ENCODE measurements at places on chromosomes 5 and 9. TPM values are rescaled to one million over a fixed set of nuclear protein-coding genes. Genes with fewer than 3 reads are reported as not detected.

- peaks cover 16% of the 10 kb centered on the region for H3K4me1 ChIP-seq
- H3K36me3 ChIP-seq = no peaks in the 10 kb centered on the region
- H3K27me3 ChIP-seq = no peaks in the 10 kb centered on the region
- H3K4me3 ChIP-seq = peak within 1 kb of the TSS; percentile 89
- peak; percentile 66 for DNase-seq
These were observed at the start of gene SLC35D2 for GRCh38 chr9:96383165-96383942. TSS of gene SLC35D2 (minus strand) at chr9:96383711. CDS start at chr9:96383634, 77 bp downstream.

DNA sequence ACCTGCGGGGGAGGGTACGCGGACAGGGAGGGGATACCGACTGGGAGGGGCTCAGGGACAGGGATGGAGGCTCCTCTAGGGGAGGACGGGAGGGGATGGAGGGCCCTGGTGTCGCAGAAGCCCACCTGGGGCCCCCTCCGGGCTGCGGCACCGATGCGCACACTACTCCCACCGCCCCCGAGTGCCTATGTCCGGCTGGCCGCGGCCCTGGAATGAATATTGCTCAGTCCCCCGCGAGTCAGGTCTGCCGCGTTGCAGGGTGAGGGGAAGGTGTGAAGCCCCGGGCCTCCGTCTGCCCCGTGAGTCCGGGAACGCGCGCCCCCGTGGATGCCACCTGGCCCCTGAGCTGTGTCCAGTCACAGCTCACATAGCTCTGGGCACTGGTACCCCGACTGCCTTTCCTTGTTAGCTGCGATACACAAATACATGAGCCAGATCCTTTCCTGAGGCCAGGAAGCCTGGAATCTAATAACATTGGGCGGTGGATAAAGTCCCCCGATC is 44.5 kb upstream of the PRSS3 start:
- no peaks in the 10 kb centered on the region for H3K36me3 ChIP-seq
- no peak overlapping the region for H3K27ac ChIP-seq
- peaks cover 49% of the 10 kb centered on the region for H3K27me3 ChIP-seq
- DNase-seq = no peak

DNA sequence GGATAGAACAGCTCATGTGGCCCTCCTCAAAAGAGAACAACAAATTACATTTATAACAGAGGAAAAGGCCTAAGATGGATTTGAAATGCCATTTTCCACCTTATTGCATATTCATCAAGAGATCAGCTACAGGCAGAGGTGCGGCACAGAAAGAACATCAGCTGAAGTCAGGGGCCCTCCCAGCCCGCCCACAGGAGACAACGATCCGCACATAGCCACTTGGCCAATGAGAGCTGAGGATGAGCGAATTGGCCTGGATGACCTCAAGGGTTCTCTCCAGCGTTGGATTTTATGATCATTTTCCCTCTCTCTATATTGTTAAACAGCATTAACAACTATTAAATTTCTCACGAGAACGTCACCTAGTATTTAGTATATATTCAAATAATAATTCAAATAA is 97.6 kb downstream of the GNAQ start:
- DNase-seq = no peak
- H3K4me3 ChIP-seq = no peak overlapping the region
- no peaks in the 10 kb centered on the region for H3K36me3 ChIP-seq
- no peak overlapping the region for H3K27ac ChIP-seq
- H3K4me1 ChIP-seq = no peaks in the 10 kb centered on the region
- H3K27me3 ChIP-seq = no peaks in the 10 kb centered on the region

DNA sequence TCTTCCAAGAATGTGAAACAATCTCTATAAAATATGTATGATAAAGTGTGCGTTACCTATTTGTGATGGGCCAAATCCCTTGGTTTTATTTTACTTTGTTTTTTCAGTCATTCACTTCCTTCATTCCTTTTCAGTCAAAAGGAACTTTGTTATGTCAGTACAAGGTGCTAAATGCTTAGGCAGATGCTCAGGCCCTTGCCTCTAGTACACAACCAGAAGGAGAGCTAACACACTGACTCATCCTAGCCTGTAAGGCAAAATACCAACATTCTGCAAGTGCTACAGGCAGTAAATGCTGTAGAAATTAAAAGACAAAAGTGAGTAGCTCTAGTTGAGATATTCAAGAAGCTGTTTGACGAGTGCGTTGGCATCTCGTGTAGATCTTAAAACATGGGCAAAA is 49.4 kb downstream of the TRPM6 start:
- no peaks in the 10 kb centered on the region for H3K4me1 ChIP-seq
- no peak for DNase-seq
- no peaks in the 10 kb centered on the region for H3K36me3 ChIP-seq

EGR1 gene
- 130 TPM for total RNA-seq

PDCD1LG2 gene
- 2.2 TPM for total RNA-seq

DNA sequence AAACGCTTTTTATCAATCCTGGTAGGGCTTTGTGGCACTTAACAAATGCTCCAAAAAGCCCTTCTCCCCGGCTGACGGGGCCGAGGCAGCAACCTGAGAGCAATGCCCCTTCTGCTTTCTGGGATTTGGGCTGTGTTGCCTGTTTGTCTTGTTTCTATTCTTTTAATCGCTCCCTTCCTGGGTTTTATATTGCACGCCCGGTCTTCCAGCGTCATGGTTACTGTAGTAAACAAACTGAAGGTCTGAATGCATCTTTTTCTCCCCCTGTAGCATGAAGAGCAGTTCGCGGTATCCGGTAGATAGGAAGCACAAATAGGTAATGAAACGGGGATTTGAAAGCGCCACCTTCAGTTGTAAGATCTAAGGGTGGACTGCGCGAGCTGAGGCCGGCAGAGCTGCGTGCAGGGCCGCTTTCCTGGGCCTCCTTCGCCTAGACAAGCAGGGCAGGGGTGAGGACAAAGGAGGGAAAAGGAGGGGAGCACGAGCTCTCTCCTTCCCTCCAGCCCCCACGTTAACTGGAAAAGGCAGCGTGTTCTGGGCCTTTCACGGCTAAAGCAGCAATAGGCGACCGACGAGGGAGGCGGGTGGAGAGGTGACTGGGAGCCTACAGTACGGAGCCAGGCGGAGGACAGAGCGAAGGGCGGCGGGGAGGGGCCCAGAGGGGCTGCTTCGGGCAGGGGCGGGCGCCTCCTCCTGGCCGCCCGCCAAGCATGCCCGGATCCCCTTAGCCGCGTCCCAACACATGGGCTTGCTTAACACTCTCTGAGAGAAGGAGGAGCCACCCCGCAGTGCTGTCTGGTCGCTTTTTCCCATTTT is 49.3 kb upstream of the ZNF366 start:
- DNase-seq = peak; percentile 82
- no peaks in the 10 kb centered on the region for H3K36me3 ChIP-seq
- H3K27me3 ChIP-seq = no peaks in the 10 kb centered on the region
- H3K4me1 ChIP-seq = peaks cover 30% of the 10 kb centered on the region

GRCh38 chr9:108316630-108317029 is 539.2 kb downstream of the ACTL7B start:
- no peak overlapping the region for H3K4me3 ChIP-seq
- no peaks in the 10 kb centered on the region for H3K27me3 ChIP-seq
- no peaks in the 10 kb centered on the region for H3K4me1 ChIP-seq
- no peak overlapping the region for H3K27ac ChIP-seq
- no peak for DNase-seq

DNA sequence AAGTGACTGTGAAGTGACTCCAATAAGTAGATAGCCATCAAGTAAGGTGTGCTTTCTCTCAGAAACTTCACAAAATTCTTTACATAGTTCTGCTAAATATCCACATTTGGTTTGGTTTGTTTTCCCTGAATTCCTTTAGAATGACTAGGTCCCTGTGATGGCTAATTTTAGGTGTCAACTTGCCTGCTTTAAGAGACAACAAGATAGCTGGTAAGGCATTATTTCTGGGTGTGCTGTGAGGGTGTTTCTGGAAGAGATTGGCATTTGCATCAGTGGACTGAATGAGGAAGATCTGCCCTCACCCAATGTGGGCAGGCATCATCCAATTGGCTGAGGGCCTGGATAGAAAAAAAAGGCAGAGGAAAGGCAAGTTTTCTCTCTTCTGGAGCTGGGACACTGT is 8.3 kb upstream of the PTBP3 start:
- H3K36me3 ChIP-seq = no peaks in the 10 kb centered on the region
- DNase-seq = no peak
- no peaks in the 10 kb centered on the region for H3K4me1 ChIP-seq
- H3K4me3 ChIP-seq = no peak overlapping the region
- H3K27ac ChIP-seq = no peak overlapping the region

DNA sequence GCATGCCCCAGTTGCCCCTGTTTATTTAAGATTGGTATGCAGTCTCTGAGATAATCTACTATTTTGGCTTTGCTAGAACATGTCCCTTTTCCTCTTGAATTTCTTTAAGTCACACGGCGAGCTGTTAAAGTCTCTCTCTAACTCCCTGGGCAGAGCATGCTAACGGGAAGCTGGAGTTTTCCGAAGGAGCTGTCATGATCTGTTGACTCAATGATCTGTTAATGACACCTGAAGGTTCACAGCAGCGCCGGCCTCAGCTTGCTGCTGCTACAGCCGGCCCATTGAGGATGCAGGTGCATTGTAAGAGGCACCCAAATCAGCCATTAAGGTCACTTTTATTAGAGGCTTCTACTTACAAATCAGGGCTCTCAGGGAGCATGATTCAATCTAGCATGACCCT is 1203.4 kb downstream of the MAT2B start:
- no peaks in the 10 kb centered on the region for H3K4me1 ChIP-seq
- no peaks in the 10 kb centered on the region for H3K36me3 ChIP-seq
- no peak overlapping the region for H3K27ac ChIP-seq
- no peak for DNase-seq

DNA sequence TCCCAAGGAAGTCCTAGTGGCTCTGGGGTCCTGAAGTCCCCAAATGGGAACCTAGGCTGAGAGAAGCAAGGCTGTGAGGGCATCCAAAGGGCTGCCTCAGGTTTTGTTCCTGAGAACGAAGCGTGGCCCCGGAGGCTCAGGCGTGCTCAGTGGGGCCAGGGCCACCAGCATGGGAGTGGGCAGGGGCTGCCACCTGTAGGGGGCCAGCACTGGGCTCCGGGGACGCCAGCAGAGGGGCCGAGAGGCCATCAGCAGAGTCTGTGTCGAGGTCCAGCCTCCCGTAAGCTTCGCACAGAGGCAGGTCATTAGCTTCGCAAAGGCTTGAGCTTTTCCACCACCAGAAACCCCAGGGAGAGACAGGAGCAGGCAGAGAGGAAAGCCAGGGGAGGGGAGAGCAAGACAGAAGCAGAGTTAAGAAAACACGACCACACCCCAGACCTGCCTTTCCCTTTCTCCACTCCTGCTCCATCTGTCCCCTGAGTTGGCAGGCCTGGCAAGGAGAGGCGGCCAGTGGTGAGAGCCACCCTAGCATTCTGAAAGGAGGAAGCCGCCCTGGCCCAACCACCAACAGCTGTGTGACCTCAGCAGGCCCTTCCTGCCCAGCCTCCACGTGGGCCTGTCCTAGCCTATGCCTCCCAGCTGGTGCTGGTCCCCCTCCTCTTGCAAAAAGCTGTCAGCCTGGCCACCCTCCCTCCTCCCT is 5.5 kb upstream of the SURF6 start:
- H3K27me3 ChIP-seq = no peaks in the 10 kb centered on the region
- H3K4me1 ChIP-seq = peaks cover 38% of the 10 kb centered on the region
- H3K27ac ChIP-seq = peak overlapping the region; percentile 4
- no peak overlapping the region for H3K4me3 ChIP-seq
- H3K36me3 ChIP-seq = peaks cover 65% of the 10 kb centered on the region

DNA sequence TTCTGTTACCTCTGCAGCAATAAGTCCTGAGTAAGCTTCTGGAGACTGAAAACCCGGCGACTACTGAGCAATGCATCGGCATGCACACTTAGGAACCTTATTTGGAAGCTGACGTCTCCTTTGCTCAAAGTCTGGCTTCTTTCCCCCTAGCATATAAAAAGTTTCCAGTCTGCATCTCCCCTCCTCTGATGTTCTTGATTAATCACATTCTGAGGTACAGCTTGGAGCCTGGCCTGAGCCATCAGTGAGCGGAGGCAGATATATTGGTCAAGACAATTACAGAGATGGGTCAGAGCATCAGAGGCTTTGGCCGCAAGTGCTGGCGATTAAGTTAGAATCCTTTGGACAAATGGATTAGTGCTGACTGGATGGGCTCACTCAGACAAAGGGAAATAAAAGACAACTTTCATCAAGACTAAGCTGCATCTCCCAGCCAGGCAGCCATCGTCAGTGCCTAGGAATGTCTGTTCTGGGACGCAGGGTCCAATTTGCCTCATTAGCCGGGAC is 140.7 kb downstream of the MTX3 start:
- H3K27ac ChIP-seq = no peak overlapping the region
- peaks cover 7% of the 10 kb centered on the region for H3K4me1 ChIP-seq
- no peaks in the 10 kb centered on the region for H3K27me3 ChIP-seq
- no peak overlapping the region for H3K4me3 ChIP-seq

FUT7 gene
- not detected for total RNA-seq

TMC1 gene
- total RNA-seq = not detected

- H3K4me3 ChIP-seq = no peak overlapping the region
- H3K4me1 ChIP-seq = no peaks in the 10 kb centered on the region
- H3K36me3 ChIP-seq = no peaks in the 10 kb centered on the region
- H3K27ac ChIP-seq = no peak overlapping the region
- no peak for DNase-seq
These were observed 43.2 kb downstream of the CACNA1B start for GRCh38 chr9:137920753-137921152.

FABP6 gene
- not detected for total RNA-seq

DNA sequence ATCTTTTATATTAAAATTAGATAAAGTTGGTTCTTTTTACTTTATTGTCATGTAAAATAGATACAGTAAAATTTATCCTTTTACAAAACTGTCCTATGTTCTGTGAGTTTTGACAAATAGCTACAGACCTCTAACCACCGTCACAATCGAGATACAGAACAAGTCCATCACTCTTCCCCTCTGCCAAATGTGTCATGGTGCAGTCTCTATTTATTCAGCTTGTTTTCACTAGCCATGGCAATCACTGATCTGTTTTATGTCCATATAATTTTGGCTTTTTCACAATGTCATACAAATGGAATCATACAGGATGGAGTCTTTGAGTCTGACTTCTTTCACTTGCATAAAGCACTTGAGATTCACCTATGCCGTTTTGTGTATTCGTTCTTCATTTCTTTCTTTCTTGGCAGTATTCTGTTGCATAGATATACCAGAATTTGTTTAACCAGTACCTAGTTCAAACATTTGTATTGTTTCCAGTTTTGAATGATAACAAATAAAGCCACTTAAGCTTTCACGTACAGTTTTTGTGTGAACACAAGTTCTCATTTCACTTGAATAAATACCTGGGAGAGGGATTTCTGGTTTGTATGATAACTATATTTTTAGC is 273.2 kb upstream of the MPDZ start:
- no peak overlapping the region for H3K4me3 ChIP-seq
- peaks cover 5% of the 10 kb centered on the region for H3K4me1 ChIP-seq
- no peak for DNase-seq
- H3K27me3 ChIP-seq = no peaks in the 10 kb centered on the region
- H3K27ac ChIP-seq = no peak overlapping the region
